ENCODE measurements at places on chromosomes 2 and 18.

DNA sequence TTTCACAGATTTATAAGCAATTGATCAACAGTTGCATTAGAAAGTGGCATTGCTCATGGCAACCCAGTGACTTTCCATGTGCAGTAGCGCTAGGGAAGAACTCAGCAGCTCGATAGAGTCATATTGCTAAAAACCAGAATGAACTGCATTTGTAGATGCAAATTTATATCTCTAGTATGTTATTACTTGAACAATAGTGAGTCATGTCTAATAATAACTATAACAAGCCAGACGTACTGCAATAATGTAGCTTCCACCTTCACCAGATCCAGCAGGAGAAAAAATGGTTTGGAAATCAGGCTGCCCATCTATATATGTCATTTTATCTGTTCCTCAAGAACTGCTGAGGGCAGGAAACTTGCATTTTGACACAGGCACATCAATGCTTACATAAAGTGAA lies 66.5 kb upstream of the FIGN start:
- peak; percentile 34 for DNase-seq

GRCh38 chr2:221572821-221573429 lies 821 bp upstream of the EPHA4 start:
- peak; percentile 58 for DNase-seq

DNA sequence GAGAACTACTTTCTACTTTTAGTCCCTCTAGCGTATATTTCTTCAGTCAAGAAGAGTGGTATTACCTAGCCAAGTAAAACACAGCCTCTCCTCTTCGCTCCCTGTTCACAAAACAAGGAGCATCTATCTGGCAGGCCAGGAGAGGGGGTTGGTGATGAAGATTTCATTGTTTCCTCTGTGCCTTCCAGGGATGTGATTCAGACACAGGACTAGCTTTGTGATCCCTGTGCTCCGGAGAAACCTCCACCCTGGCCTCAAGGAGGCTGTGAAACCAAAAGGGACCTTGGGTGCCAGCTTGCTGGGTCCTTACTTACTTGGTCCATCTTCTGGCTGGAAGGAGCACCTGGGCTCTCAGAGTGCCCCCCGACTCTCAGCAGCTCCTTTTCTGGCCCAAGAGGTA lies 5.7 kb downstream of the RHOB start:
- DNase-seq: no peak

GRCh38 chr18:45635893-45636509 lies 20.7 kb downstream of the SLC14A2 start:
- no peak for DNase-seq

GRCh38 chr18:78612318-78612717 lies 367.3 kb upstream of the SALL3 start:
- no peak for DNase-seq

DNA sequence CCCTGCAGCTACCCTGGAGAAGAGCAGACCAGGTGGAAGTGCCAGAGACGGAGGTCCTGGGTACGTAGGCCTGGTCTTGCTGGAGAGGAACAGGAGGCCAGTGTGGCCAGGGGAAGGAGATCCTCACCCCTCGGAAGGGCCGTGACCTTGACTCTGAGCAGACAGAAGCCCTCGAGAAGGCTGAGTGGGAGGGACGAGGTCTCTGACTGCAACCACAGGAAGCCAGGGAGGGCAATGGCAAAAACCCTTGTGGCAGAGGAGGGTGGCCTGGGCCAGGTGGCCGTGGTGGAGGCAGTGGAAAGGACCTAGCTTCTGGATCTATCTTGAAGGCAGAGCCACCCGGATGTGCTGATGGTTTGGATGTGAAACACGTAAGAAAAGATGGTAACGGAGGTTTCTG lies 28.1 kb downstream of the THAP4 start:
- no peak for DNase-seq

DNA sequence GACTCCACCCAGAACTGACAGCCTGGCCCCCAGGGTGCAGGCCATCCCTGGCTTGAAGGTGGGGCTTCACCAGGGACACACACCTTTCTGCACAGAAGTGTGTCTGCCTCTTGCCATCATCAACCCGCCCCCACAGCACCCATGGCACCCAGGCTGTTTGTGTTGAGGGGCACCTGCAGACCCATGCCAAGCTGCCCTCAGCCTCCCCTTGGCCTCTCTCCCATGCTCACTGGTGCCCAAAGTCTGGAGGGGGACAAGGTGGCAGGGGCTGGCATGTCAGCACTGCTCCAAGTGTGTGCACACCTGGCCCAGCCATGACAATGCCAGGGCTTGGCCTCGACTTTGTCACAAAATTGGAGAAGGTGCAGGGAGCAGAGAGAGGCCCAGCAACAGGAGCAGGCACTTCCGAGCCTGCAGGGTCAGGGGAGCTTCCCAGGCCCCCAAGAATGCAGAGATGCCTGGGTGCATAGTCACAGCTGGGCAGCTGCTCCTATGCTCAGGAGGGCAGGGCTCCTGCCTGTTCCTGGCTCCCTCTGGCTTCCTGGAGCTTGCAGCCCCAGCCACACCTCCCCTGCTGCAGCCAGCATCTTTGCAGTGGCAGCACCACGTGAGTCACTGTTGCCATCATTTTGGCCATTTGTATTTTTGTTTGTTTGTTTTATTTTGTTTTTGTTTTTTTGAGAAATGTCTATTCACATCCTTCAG lies 280.6 kb upstream of the UBE2E3 start:
- DNase-seq: no peak

- DNase-seq: no peak
Observed at GRCh38 chr2:136361521-136361920, 243.6 kb upstream of the CXCR4 start.

- no peak for DNase-seq
Observed at GRCh38 chr2:232646726-232647125, 13.3 kb downstream of the EFHD1 start.

DNA sequence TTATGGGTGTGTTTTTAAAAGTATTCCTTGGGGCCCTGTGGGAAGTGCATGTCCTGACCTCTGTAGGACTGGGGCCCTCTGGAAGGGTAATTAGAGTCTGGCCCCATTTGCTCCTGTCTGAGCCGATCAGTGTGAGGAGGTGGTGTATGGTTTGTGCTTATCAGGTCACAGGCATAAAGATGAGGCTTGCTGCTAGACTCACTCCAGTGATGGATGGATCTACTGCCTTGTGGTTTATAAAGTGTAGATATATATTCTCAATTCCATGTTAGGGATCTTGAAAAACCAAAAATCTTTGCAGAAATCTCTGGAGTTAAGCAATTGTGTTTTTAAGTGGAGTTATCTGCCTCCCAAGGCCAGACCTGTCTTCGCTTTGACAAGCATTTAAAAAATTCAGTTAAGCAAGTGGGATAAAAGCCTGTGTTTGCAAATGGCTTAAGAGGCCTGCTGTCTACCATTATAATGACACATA lies 182.4 kb downstream of the PTPRM start:
- DNase-seq: no peak

DNA sequence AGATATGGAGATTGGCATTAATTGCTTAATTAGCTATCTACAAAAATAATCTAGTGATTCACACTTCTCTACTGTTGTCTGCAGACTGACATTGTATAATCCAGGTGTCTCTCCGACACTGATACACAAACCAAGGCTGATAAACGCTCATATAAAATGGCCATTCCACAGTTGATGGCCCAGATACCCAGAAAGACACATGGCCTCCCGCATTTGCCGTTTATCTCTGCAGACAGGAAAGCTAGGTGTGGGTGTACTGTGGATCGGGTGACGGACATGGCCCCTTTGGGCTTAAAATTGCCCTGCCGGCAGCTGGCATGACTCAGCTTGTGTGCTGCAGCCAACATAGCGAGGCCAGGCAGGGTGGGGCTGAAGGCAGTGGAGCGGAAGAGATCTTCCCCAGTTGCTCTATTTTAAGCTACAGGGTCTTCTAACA lies 18.5 kb downstream of the PMAIP1 start:
- peak; percentile 81 for DNase-seq

DNA sequence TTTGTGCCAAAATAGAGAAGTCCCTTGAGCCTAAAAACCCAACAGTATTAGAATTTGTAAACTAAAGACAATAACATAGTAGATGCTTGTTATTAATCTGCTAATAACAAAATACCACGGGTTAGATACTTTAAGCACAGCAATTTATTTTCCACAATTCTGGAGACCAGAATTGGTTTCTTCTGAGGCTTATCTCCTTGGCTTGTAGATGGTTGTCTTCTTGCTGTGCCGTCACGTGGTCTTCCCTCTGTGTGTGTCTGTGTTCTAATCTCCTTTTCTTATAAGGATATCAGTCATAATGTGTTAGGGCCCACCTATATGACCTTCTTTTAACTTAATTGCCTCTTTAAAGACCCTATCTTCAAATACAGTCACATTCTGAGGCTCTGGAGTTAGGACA lies 260.1 kb downstream of the CYRIA start:
- no peak for DNase-seq

GRCh38 chr2:181573140-181573736 lies 83.7 kb downstream of the CERKL start:
- DNase-seq: peak; percentile 38

- no peak for DNase-seq
Observed at GRCh38 chr2:86074811-86075210, 30.9 kb downstream of the POLR1A start.

DNA sequence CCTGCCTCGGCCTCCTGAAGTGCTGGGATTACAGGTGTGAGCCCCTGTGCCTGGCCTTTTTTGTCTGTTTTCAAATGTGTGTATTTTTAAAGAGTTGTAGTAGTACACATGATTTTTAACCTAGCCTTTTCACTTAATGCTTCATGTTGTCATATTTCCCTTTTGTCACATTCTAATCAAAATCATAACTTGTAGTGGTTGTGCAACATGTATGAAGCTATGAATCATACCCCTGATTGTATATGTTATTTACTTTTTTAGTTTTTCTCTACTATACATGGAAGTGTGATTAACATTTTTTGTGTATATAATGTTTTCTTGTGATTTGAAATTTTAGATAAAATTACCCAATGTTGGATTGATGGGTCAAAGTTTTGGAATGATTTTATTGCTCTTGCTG lies 8.5 kb downstream of the GEN1 start:
- DNase-seq: no peak

DNA sequence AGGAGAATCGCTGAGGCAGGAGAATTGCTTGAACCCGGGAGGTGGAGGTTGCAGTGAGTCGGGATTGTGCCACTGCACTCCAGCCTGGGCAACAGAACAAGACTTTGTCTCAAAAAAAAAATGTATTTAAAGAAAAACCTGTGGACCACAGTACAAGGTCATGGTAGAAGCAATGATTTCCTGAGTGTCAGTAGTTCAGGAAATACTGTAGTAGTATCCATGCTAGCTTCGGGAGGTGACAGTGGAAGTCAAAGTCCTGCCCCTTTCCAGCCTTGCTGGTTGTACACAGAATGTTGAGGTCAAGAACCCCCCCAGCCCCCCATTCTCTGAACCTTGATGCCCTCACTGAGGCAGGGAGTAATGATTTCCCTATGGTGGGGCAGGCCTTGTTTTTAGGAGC lies 56.6 kb downstream of the INPP4A start:
- no peak for DNase-seq

DNA sequence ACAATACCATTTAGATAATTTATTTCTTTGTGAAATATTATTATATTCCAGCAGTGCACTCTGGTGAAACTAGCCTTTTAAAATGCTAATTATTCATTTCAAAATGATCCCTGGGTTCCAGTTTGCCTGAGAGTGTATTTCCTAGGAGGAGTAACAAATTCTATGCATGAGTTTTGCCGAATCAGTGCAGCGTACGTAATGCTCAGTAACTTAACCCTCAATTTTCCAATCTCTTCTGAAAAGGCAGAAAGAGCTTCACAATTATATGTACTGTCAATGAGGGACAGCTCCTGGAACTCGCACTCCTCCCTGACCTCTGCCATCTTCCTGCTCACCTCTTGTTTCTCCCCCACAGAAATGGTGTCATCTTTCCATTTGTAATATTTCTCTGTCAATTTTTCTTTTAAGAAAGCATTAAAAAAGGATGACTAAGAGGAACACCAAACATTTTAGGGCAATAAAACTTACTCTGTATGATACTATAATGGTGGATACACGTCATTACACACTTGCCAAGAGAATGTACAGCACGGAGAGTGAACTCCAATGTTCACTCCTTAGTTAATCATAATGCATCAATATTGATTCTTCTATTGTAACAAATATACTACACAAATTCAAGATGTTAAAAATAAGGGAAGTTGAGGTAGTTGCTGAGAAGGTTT lies 25.7 kb upstream of the XIRP2 start:
- peak; percentile 37 for DNase-seq

DNA sequence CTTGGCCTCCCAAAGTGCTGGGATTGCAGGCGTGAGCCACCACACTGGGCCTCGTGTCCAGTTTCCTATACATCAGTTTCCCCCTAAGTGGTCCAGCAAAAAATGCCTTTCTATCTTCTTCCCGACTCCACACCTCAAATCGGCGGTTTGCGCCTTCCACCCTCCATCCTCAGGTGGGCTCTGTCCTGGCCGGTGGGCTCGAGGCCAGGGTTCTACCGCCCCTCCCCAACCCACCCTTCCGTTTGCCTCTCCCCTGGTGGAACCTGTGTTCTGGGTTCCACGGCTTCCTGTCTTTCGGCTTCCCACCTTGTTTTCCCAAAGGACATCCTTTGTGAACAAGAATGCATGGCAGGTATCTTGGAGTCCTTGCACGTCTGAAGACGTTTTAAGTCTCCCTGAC lies 104.4 kb downstream of the HS6ST1 start:
- no peak for DNase-seq

GRCh38 chr2:136025057-136025973 lies 39.9 kb upstream of the DARS1 start:
- DNase-seq: peak; percentile 94

DNA sequence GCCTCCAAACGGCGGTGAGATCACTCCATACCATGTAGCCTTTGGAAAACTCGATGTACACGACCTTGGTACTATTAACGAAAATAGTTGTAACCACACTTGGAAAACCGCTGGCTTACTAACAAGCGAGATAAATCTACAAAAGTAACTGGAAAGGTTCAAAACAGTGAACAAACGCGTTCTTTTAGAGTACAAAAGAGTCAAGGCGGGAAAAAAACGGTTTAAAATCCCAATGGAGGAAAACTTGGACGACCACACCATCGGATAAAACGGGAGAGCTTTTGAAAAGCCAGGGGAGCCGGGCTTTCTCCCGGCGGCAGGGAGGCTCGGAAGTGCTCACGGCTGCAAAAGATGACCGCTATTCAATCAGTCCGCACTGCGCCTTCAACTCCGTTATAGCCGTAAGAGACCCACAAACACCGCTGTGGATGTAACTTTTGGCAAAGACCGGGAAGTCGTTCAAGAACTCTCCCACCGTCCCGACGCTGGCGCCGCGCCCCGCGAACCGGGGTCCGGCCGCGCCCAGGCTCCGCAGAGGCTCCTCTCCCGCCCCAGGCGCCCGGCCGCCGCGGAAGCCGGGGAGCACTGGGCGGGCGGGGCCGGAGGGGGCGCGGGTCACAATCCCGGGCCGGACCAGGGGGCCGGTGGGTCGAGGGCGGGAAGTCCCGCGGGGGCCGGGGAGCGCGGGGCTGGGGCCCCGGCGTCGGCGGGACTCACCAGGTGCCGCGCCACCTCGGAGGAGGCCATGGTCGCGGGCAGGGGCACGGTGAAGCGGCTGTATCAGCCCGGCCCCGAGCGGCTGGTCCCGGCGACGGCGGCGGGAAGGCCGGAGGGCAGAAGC lies 465 bp downstream of the SEPTIN10 start:
- DNase-seq: peak; percentile 39

DNA sequence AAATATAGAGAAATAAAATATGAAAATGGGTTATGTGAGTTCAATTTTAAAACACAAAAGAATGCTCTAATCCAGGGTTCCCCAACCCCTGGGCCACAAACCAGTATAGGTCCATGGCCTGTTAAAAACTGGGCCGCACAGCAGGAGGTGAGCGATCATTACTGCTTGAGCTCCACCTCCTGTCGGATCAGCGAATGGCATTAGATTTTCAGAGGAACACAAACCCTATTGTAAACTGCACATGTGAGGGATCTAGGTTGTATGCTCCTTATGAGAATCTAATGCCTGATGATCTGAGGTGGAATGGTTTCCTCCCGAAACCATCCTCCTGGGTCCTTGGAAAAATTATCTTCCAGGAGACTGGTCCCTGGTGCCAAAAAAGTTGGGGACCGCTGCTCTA lies 34.7 kb downstream of the TTR start:
- no peak for DNase-seq

Measured in NCI-H2227 treated with DMSO at 0.1 percent for 48 hours (cell line).